ENCODE measurements at places on chromosomes 7 and 10.

DNA sequence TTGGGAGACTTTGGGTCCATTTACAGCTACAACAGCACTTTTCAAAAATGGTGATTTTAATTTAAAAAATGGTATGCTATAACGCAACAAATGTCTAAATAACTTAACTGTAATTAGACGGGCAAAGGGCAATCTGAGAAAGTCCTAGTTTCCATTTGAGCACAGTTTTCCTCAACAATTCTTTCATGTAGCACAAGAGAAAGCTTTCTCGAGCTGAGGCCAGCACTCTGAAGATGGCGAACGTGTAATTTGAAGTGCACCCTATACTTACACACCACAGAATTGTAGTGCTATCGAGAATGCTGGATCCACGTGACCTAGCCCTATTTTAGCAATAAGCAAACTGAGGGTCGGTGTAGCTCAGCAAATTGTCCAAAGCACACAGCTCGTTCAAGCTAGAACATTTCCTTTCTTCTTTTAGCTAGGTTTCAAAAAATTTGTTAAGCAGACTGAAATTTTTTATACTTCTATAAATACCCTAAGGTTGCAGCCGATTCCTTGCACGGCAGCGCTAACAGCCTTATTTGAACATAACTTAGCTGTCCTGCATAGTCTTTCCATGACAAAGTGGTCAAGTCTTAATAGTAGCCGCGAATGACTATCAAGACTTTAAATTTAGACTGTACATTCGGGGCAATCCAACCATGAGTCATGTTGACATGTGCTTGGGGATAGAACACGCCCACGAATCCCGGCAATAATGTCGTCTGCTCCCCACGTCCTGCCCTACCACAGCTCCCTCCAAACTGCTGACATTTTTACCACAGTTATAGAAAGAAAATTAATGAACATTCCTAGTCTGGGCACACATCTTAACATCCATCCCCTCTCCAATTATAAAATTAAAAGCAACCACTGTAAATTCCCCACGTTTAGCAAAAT is 10.0 kb downstream of the KLF6 start:
- no peak for DNase-seq

DNA sequence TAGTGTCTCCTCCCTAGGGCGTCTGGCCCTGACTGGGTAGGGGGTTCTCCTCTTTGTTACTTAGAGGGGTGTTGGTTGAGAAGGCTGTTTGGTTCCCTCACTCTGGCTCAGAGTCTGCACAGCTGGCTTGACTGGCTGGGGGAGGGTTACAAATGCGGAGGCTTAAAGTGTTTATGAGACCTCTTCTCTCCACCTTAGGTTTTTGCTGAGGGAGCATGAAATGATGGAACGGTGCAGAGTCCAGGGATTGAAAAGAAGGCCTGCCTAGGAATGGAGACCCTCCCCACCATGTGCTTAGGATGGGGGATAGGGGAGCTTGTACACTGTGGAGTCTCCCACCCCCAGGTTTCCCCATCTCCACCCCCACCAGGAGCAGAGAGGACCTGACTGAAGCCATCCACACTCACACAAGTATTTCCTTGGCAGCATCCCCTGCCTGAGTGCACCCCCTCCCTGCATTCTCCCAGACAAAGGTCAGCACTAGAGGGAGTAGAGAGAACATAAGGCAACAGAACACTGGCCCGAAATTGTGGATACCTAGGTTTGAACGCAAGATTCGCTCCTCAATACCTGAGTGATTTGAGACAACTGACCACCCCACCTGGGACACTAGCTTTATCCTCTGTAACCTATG is 1.7 kb upstream of the LDB1 start:
- no peak for DNase-seq

- DNase-seq: no peak
These were observed 241.3 kb downstream of the EMX2 start for GRCh38 chr10:117783698-117784395.

GRCh38 chr7:138918756-138919155 is 62.4 kb downstream of the KIAA1549 start:
- no peak for DNase-seq

GRCh38 chr7:125567686-125568085 is 638.1 kb upstream of the POT1 start:
- DNase-seq: no peak

GRCh38 chr7:16650266-16650665 is 4.3 kb downstream of the BZW2 start:
- DNase-seq: no peak

GRCh38 chr7:124777268-124777667 is 11.7 kb upstream of the GPR37 start:
- no peak for DNase-seq

DNA sequence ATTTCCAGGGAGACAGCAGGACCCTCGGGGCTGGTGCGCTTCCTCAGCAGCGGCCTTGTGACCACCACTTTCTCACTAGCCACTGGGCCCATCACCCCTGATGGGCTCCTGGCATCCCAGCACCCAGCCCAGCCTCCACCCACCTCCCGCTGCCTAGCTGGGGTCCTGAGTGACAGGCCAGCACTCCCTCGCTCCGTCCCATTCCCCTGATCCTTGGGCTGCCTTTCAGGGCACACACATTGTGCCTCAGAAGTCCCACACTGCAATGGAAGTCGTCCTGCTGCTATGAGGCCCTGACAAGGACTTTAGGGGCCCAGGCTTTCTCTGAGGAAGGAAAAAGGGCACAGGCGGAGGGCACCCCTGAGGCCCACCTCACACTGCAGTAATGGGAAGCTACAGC is 12.4 kb downstream of the CAMK2B start:
- DNase-seq: no peak

GRCh38 chr10:80275756-80276155 is 13.7 kb downstream of the MAT1A start:
- DNase-seq: no peak

GRCh38 chr10:22723343-22723779 is 9.0 kb upstream of the PIP4K2A start:
- no peak for DNase-seq

- DNase-seq: no peak
These were observed 544.2 kb downstream of the CNTNAP2 start for GRCh38 chr7:146660839-146661238.

GRCh38 chr7:16801111-16801542 is 3.7 kb downstream of the AGR2 start:
- no peak for DNase-seq

GRCh38 chr7:7861211-7861633 is 107.4 kb upstream of the GLCCI1 start:
- no peak for DNase-seq

- no peak for DNase-seq
These were observed 12.0 kb upstream of the LARP4B start for GRCh38 chr10:943334-944033.

- no peak for DNase-seq
These were observed 543.0 kb upstream of the FZD8 start for GRCh38 chr10:36185097-36185496.

GRCh38 chr7:117492649-117493048 is 12.8 kb downstream of the CFTR start:
- no peak for DNase-seq

GRCh38 chr7:23520582-23520981 is 11.2 kb downstream of the TRA2A start:
- no peak for DNase-seq

DNA sequence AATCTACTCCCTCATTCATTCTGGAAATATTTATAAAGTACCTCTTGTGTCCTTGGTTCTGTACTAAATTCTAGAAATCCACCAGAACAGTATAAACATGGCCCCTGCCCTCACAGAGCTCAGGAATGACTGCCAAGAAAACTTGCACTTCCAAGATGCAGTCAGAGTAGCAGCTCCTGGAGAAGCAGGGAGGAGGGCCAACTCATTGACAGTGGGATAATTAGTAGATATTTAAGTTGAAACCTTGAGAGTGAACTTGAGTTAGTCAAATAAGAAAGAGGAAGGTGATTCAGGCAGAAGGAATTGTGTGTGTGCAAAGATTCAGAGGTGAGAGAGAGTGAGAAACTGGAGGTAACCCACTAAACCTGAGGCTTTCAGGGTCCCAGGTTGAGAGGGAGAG is 182.2 kb upstream of the INHBA start:
- no peak for DNase-seq

- DNase-seq: peak; percentile 32
These were observed 12.0 kb downstream of the LSM8 start for GRCh38 chr7:118195837-118196474.

- DNase-seq: no peak
These were observed 290.5 kb downstream of the SORCS1 start for GRCh38 chr10:106873770-106874603.

GRCh38 chr7:64879800-64880199 is 23.3 kb upstream of the ZNF273 start:
- no peak for DNase-seq

- no peak for DNase-seq
These were observed 3.7 kb upstream of the ATOH7 start for GRCh38 chr10:68235581-68235980.

GRCh38 chr7:51318886-51319579 is 2.4 kb upstream of the COBL start:
- no peak for DNase-seq

- DNase-seq: no peak
These were observed 43.6 kb upstream of the KLF6 start for GRCh38 chr10:3828404-3829155.

DNA sequence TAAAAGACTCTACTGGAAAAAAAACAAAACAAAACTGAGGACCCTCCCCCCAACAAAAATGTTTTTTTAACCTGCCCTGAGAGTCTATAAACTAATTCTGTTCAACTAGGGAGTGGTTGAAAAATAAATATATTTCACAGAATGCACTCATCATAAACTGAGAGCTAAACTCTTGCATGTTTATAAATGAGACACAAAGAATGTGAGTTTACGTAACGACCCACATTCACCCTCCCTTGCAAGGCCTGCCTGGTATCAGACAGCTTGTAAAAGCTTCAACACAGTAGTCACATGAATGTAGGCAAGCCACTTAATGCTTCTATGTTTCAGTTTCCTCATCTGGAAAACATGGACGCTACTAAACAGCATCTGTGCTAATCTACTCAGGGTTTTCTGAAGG is 50.3 kb downstream of the JAZF1 start:
- DNase-seq: no peak

DNA sequence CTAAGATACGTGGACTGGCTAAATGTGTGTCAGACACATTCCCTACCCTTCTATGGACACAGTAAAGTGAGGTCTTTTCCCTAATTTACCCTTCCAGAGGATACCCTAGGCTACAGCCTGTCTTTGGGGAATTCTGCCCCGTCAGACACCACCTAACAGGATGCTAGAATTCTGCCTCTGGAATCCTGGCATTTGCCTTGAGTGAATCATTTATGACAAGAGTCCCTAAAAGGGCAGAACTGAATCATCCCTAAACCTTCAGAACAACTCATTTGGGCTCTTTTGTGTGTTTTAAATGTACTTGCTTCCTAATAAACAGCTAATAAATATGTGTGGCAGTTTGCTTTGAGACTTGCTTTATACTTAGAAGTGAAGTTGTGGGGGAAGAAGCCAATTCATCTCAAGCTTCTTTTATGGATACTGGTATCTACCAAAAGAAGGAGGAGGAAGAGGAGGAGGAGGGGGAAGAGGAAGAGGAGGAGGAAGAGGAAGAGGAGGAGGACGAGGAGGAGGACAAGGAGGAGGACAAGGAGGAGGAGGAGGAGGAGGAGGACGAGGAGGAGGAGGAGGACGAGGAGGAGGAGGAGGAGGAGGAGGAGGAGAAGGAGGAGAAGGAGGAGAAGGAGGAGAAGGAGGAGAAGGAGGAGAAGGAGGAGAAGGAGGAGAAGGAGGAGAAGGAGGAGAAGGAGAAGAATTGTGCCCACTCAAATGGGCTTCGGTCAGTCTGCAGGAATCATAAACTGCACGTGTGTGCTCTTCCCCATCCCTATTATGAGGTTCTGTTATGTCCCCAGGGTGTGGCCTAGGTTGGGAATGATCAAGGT is 27.1 kb downstream of the PARP12 start:
- no peak for DNase-seq

DNA sequence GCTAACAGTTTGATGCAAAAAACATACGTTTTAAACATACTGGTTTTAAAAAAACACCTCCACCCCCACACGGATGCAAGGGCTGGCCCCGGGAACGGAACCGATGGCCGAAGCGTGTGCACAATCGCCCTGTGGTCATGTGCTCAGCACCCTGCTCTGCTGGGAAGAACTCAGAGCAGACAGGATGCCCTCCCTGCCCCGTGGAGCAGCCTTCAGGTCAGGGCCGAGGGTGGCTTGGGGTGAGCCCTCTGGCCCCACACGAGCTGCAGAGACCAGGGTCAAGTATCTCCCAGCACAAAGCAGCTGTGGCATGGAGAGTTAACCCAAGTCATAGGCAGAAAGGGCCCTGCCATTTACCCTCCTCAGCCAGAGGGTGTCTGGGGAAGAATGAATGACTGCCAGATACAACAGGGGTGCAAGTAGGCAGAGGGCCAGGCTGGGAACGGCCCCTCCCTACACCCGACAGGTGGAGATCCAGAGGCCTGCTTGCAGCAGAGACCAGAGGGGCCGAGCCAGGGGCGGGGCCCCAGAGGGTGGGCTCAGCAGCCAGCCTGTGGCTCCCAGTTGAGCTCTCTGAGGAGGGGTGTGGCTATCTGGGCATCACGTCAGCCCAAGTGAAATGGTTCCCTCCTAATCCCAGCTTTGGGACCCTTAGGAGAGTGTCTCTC is 56.8 kb downstream of the ZRANB1 start:
- DNase-seq: no peak

GRCh38 chr10:37535459-37536246 is 321.8 kb downstream of the ZNF248 start:
- DNase-seq: no peak

- no peak for DNase-seq
These were observed 71.1 kb upstream of the CFAP46 start for GRCh38 chr10:133013463-133013862.

DNA sequence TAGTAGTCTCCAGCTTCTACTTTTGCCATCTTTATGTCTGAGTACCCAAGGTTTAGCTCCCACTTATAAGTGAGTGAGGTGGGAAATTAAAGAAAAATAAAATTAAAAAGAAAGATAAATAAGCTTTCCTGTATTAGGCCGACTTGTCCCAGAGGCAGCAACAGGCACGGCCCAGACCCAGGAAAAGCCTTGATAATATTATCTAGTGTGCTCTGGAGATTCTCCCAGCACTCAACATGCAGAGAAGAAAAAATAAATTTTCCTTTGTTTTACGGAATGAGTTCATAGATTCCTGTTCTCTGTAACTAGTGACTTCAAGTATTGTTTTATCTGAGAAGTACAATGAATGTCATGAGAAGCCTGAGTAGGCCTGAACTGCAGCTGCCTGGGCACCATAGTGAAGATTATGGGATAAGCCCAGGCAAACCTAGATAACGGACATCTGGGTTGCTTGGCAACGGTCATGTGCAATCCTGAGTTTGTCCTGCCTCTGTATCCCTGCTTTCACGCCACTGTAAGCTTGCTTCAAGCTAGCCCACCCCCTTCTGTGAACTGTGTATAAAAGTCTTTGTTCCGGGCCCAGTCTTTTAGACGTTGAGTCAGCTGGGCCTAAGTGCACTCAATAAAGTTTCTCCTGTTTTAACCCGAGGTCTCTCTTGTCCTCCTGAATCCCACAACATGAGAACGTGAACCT is 6.4 kb downstream of the ATE1 start:
- DNase-seq: no peak

GRCh38 chr10:47016564-47016963 is 105.3 kb downstream of the PTPN20 start:
- DNase-seq: no peak
